BJ (cell line): ENCODE measurements at places on chromosomes 5 and 9.

DNA sequence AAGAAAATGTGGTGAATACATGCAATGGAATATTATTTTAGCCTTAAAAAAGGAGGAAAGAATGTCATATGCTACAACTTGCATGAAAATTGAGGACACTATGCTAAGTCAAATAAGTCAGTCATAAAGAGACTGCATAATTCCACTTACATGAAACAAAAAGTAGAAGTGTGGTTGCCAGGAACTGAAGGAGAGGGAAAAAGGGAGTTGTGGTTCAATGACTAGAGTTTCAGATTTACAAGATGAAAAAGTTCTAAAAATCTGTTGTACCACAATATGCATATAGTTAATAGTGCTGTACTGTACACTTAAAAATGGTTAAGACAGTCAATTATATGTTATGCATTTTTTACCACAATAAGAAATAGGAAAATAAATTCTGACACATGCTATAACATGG, 95.4 kb downstream of the SLC44A1 start:
- DNase-seq, result no peak

DNA sequence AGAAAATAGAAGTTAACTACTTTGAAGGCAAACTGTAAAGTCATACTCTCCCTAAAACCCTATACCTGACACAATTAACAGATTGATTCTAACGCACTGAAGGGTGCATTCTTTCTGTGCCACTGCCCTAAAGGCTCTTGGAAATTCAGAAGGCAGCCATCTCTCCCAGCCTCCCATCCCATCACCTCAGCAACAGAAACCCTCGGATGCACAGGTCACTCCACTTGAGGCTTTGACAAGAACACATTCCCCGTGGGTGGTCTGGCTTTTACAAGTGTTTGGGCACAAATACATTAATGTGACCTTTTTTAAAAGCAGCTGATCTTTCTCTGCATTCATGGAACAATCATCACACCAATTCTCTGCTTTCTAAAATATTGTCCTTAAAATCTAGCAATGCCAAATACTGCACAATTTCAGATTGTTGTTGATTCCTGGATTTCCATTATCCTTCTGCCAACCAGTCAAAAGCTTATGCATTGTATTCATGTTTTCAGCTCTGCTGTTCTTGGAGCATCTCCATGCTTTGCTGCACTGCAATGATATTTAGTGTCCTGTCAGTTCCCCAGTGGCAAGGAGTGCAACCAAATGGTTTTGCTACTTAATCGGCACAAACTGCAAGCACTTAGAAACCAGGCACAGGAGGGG, 175.6 kb downstream of the TMEM161B start:
- DNase-seq, result no peak

- DNase-seq, result peak; percentile 34
Observed at GRCh38 chr5:131814990-131815389, 18.2 kb upstream of the FNIP1 start.

DNA sequence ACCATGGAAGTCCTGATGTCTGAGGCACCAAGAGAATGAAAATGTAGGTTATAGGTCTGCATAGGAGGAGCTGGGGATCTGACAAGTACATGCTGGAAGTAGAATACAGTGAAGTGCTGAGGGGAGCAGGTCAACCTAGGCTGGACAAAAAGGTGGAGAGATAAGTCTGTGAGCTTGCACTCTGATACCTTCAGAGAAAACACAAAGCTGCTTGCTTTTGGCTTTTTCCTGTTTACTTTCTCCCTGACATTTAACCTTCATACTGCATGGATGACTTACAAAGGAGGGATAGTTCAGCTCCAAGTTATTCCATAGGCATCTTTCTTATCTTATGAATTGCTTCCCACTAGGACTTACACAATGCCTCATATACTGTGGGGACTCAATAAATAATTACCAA, 256.7 kb upstream of the NREP start:
- DNase-seq, result no peak

- DNase-seq, result no peak
Observed at GRCh38 chr5:172499287-172499686, 45.0 kb upstream of the SH3PXD2B start.
